ENCODE measurements at places on chromosomes 6 and 20.
A peak's percentile ranks its signal among the peaks of the same experiment; 100 is the strongest.

DNA sequence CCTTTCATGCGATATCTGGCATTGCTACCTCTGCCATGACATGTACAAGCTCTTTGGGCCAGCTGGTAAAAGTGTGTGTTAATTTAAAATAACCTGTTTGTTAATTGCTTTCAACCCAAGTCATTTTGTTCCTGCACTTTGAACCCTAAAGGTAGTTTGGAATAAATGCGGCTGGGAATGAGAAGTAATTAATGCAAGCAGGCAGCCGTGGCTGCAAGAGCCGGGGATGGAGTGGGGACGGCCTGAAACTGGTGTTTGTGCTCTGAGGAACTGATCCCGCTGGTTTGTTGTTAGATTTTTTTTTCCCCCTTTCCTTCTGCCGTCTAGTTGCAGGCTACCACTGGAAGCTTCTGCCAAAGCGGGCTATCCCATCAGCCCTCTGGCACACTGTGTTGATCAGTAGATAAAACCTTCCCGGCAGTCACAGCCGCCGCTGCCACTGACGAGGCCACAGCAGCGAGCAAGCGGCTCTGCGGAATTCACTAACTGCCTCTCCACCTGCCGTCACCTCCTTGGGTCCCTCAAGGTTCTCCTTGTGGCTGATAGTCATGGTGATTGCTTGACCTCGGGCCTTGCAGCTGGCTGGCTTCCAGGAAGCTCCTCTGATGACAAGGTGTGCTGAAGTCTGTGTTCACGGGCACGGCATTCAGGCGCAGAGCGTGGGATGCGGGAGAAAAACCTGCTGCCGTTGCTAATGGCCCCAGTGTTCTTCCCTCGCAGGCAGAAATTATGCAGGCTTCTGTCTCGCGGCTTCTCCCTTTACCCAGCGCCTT lies 315.9 kb downstream of the TFAP2A start:
- no peak for DNase-seq

GRCh38 chr20:7371518-7372163 lies 568.6 kb downstream of the HAO1 start:
- no peak for DNase-seq

DNA sequence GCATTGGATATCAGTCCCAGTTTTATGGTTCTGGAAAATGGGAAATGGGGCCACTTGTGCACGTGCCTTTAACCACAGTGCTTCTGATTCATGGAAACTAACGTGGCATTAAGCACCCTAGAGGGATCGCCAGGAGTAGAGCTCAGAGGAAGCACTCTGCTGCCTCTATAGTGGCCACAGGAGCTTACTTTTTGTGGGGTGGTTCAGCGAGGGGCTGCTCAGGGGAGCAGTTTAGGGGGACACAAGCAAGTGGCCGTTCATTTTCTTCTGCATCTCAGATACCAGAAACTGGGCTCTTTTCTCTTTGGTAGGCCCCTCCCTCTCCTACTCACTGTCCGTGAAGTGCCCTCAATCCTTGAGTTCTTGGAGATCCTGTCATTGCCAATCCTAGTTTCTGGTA lies 28.5 kb downstream of the AGPAT4 start:
- DNase-seq: no peak

- DNase-seq: no peak
Observed at GRCh38 chr6:28159029-28159607, 17.4 kb downstream of the ZKSCAN8 start.

GRCh38 chr20:20373091-20373571 lies 5.2 kb downstream of the INSM1 start:
- peak; percentile 20 for DNase-seq

GRCh38 chr6:12136905-12137304 lies 124.8 kb downstream of the HIVEP1 start:
- peak; percentile 68 for DNase-seq

DNA sequence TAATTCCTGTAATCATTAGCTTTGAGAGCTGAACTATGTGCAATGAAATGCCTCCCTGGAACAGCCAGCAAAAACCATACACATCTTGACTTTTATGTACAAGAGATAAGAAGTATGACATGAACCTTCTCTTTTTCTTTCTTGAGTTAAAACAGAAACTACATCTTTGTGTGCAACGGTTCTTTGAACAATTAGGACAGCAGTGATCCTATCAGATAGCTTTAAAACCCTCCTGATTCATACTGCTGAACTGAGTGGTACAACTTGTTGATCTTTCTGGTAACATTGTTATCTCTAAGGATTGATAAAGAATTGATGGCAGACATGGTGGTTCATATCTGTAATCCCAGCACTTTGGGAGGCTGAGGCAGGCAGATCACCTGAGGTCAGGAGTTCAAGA lies 43.4 kb downstream of the TRAF3IP2 start:
- DNase-seq: no peak

GRCh38 chr6:32845384-32845884 lies 1.6 kb upstream of the PSMB8 start:
- DNase-seq: no peak

DNA sequence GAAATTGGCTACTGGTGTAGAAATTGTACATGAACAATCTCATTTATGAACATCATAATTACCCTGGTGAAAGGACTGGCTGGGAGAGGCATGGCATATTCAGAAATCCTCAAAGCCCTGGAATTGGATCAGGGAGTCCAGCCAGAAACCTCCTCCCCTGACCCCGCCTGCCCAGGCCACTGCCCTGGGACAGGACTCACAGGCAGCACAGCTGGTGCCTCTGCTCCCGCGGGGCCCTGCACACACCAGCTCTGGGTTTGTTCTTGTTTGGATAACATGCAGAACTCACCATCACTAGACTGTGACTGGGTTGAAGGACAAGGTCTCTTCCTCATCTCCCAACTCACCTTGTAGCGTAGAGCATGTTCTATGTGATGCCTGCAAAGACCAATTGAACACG lies 56.2 kb downstream of the AGPAT4 start:
- DNase-seq: no peak

- no peak for DNase-seq
Observed at GRCh38 chr6:5809450-5809849, 197.3 kb downstream of the NRN1 start.

DNA sequence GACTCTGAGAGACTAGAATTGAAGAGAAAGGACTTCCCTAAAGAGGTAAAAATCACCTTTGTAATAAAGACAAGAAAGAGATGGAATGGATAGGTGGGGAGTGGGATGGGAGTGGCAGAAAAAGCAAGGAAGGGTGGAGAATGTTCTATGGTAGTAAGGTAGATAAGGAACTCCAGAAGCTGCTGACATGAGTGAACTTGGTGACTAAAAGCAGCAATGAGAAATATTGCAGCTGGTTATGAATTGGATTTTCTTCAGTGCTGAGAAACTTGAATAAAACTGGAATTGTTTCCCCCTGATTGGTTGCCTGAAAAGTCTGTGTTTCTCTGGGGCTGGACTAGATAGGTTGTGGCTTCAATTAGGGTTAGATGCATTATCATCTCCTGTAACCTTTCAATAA lies 15.7 kb upstream of the DTNBP1 start:
- no peak for DNase-seq

DNA sequence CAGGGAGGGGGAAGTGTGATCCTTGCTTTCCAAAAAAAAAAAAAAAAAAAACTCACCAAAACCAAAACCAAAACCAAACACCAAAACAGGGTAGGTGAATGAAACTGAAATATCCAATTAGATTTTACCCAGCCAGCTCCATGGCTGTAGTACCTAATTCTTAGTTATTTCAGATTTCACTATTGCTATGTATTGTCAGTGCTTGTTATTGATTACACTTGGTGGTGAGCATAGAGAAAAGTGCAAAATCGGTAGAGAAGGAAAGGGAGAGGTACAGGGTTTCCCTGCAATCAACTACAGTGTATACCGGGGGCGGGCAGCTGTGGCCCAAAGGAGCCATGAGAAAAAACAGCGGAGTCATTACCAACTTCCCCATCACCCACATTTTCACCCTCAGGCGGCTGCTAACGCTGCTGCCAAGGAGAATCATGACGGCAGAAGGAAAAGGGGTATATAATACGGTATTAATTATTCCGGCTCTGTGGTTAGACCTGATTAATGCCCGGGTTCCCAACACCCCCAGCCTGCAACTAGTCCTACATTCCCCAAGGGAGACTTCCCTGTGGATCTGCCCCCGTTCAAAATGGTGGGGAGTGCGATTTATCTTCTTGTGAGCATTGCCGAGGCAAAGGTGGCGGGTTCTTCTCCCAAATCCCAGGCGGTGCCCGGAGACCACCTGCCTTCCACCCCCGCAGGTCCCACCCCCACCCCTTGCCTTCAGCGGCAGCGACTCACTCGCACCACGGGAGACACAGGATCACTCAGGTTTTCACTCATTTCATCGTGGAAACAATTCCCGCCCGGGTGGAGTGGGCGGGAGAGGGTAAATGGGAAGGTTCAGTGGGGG lies at the start of gene C6orf62:
Gene C6orf62, minus strand, starts transcription at position 30 of the 847 bp plus-strand sequence. CDS start 486 bp downstream, outside the sequence.
- DNase-seq: no peak

DNA sequence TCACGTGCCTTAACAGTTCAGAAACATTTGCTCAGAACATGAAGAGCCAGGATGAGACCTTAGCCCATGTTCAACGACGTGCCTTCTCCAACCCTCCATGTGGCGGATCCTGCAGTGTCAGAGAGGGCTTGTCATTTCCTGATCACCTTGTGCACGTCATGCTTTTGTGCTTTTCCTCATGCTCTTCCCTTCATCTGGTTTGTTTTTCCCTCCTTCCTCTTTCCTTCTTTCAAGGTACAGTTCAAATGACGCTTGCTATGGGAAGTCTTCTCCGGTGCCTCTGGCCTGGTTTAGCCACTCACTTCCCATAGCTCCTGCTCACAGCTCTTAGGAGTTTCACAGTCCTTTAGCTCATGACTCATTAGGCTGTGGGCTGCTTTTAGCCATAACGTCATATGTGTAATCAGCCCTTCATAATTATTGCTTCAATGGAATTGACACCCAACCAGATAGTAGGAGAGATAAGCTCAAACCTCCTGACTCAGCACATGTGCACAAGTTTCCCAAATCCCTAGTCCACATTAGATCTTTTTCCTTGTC lies 102.7 kb upstream of the CNKSR3 start:
- peak; percentile 78 for DNase-seq

- DNase-seq: no peak
Observed at GRCh38 chr6:166343150-166343487, 774 bp upstream of the SFT2D1 start.

DNA sequence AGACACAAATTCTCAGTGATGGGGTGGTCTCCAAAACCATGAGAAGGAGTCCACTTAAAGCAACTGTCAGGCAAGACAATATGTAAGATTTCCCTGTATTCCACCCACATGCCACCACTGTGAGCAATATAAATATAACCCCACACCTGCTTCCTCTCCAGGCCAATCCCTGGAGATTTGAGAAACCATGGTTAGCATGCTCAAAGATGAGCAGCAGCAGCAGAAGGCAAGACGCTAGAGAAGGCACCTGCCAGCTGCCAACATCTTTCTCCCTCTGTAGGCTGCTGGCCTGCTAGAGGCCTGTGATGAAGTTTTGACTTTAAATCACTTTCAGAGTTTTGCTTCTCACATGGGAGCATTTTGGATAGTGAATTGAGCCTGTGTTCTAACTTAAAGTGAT lies 7.9 kb upstream of the SOD2 start:
- DNase-seq: no peak

DNA sequence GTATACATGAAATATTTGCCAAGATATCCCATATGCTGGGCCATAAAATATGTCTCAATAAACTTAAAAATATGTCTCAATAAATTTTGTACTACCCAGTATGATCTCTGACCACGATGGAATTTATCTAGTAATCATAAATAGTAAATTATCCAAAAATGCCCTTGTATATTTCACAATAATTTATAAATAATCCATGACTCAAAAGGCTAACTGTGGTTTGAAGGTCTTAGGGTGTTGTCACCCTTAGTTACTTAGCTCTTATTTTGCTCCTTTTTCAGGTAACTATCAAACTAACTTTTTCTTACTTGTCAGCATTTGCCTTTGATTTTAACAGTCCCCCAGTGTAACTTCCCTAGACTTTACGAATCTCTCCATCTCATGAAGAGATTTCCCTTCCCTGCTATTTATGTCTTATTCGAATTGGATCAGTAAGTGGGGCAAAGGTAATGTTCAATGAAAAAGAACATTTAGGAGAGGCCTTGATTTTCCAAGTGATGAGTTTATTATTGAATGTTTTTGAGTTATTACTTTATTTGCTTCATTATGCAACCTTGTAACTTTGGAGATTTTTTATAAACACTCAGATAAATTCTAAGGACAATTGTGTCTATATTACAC lies 109.0 kb upstream of the THBS2 start:
- DNase-seq: no peak

GRCh38 chr6:90227213-90227612 lies 69.4 kb downstream of the BACH2 start:
- no peak for DNase-seq

- DNase-seq: no peak
Observed at GRCh38 chr6:52365317-52365716, 3.4 kb downstream of the PAQR8 start.

- DNase-seq: no peak
Observed at GRCh38 chr20:38337561-38338140, 8.6 kb upstream of the LBP start.

- DNase-seq: no peak
Observed at GRCh38 chr6:90277302-90278011, 19.2 kb downstream of the BACH2 start.

DNA sequence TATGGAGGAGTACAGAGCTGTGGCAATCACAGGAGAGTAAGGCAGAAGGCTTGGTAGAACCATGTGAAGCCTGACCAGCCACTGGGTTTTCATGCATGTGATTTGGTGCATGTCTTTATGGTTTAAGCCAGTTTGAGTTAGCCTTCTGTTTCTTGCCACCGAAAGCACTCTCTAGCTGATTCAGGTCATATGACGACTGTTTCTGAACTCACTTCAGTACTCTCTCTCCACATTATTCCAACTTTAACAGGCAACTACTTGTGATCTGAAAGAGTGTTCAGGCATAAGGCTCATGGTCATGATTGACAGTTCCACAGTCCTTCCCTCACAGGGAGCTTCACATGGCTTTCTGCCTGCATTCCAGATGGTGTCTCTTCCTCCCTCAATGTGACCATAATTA lies 63.3 kb upstream of the TAB2 start:
- DNase-seq: no peak

DNA sequence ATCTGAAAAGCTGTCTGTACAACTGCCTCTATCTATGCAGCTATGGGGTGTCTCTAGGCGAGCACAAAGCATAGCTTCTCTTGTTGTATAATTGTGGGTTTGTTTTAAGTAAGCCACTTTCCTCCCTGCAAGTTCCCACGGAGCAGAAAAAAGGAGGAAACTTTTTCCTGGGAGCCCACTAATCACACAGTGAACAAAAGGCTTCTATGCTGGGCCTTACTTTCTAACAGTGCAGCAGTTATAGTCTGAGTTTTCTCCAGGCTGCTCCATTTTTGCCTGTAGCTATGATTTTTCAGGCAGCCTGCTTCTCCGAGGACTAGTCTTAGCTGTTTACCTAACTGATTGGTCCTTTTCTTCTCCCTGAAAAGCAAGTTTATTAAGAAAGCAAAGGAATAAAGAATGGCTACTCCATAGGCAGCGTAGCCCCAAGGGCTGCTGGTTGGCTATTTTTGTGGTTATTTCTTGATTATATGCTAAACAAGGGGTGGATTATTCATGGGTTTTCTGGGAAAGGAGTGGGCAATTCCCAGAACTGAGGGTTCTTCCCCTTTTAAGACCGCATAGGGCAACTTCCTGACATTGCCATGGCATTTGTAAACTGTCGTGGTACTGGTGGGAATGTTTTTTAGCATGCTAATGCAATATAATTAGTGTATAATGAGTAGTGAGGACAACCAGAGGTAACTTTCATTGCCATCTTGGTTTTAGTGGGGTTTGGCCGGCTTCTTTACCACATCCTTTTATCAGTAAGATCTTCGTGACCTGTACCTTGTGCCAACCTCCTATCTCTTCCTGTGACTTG lies 84.3 kb downstream of the OPRM1 start:
- DNase-seq: no peak
